ENCODE measurements at places on chromosomes 11 and 22. TPM values are rescaled to one million over a fixed set of nuclear protein-coding genes. Genes with fewer than 3 reads are reported as not detected.

DNA sequence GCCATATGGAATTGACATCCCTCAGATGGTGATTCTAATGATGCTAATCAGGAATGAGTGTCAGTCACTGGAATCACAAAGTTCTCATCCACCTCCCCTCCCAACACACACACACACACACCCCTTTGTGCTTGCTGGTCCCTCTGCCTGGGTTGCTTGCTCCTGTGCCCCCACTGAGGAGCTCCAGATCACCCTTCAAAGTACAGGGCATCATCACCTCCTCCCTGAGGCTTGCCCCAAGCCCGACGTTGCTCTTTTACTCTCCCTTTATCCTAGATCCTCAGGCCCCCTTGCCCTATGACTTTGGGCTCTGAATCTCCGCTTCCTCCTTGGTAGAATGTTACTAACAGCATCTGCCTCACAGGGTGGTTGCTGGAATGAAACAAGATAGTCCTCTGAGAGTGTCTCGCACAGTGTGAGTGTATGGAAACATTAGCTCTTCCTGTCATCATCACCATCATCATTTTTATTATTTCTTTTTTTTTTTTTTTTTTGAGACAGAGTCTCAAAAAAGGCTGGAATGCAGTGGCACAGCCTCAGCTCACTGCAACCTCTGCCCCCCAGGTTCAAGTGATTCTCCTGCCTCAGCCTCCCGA is 3.4 kb downstream of the TOM1 start:
- H3K27me3 ChIP-seq, result no peaks in the 10 kb centered on the region
- no peak overlapping the region for H3K4me3 ChIP-seq
- no peak overlapping the region for H3K27ac ChIP-seq
- DNase-seq, result no peak
- H3K4me1 ChIP-seq, result no peaks in the 10 kb centered on the region
- H3K36me3 ChIP-seq, result no peaks in the 10 kb centered on the region

DNA sequence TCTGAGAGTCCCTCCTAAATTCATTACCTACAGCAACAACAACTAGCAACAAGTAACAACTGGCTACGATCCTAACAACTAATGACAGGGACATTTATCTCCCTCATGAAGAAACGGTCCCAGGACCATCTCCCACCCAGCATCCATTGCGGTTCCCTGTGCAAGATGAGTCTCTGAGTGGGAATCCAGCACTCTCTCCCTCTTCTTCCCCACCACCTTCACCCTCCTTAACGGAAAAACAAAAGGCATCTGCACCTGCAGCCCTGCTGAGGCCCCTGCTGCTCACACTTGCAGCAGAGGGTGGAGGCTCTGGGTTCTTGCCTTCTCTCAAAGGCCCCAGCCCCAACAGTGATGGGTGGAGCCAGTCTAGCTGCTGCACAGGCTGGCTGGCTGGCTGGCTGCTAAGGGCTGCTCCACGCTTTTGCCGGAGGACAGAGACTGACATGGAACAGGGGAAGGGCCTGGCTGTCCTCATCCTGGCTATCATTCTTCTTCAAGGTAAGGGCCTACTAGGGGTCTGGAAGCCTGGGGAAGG is at the start of gene CD3G:
Gene CD3G (plus strand): TSS at position 364 of the 535 bp plus-strand sequence. CDS start 80 bp downstream, at position 444.
- H3K4me3 ChIP-seq, result no peak within 1 kb of the TSS
- no peak for DNase-seq
- no peaks in the 10 kb centered on the region for H3K4me1 ChIP-seq
- no peaks in the 10 kb centered on the region for H3K36me3 ChIP-seq

- no peak for DNase-seq
- H3K27me3 ChIP-seq, result no peaks in the 10 kb centered on the region
- H3K4me3 ChIP-seq, result no peak overlapping the region
- H3K36me3 ChIP-seq, result no peaks in the 10 kb centered on the region
- no peak overlapping the region for H3K27ac ChIP-seq
- no peaks in the 10 kb centered on the region for H3K4me1 ChIP-seq
Measured at GRCh38 chr11:130197386-130198035, 37.9 kb downstream of the ST14 start.

DNA sequence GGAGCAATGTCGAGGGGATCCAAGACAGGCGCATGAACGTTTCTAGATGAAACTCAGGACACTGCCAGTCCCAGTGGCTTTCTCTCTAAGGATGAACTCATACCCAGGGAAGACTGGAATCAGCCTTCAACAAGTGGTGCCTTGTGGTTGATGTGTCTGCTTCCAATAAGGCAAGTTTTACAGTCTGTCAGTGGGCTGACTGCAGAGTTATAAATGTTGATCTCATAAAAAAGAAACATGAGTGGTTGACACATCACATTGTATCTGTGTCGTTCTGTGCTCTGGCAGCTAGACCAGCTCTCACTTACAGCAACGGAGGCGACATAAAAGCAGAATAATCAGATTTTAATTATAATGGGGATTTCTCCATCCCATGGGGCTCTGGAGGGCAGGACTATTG is 96.7 kb downstream of the SNX19 start:
- H3K4me1 ChIP-seq, result no peaks in the 10 kb centered on the region
- H3K27me3 ChIP-seq, result no peaks in the 10 kb centered on the region
- H3K27ac ChIP-seq, result no peak overlapping the region
- DNase-seq, result no peak

GRCh38 chr11:131748151-131749050 is 378.0 kb downstream of the NTM start:
- H3K27me3 ChIP-seq, result no peaks in the 10 kb centered on the region
- H3K4me1 ChIP-seq, result peaks cover 4% of the 10 kb centered on the region
- H3K27ac ChIP-seq, result no peak overlapping the region
- peak; percentile 64 for DNase-seq
- H3K36me3 ChIP-seq, result no peaks in the 10 kb centered on the region
- no peak overlapping the region for H3K4me3 ChIP-seq

DNA sequence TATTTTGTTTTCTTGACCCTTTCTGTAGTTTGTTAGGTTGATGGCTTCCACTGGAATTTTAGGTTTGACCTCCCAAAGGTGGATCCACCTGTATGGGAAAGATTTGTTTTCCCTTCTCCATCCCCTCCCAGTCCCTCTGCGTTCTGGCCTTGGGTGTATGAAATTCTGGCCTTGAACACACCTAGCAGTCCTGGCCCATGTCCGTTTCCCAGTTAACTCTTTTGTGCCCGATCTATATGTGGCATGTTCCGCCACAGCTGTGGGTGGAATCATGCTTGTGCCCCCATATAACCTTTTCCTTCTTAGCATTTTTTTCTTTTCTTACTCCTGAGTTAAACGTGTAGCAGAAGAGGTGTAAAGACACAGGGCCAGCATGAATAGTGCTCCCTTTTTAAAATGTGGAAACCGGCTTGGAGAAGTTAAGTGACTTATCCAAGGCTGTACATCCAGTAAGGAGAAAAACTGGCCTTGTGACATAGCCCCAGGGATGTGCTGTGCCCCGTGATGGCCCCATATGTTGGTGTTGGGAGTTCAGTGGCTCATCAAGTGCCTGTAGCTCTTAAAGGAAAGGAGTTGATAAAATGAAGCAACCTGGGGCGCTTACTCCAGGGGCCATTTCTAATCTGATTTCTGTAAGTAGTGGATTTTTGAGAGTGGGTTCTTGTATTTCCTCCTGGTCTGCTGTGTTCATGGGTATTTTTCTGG is 39.3 kb downstream of the ZNRF3 start:
- peak overlapping the region; percentile 4 for H3K27ac ChIP-seq
- no peaks in the 10 kb centered on the region for H3K27me3 ChIP-seq
- peaks cover 8% of the 10 kb centered on the region for H3K4me1 ChIP-seq
- H3K4me3 ChIP-seq, result no peak overlapping the region
- DNase-seq, result peak; percentile 31
- H3K36me3 ChIP-seq, result no peaks in the 10 kb centered on the region

DNA sequence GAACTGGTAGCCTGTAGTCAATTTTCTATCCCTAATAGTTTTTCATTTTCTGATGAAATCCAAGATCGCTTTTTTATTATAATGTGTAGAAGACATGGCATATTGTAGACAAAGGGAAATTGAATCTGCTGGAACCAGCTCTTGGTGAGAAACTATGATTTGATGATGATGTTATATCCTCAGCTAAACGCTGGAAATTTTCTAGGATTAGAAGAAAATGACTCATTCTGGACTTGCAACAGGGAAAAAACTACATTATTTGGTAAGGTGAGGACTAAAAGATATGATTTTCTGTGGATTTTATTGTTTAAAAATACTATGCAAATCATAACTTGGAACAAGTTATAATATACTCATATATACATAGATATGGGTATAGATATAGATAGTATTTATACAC is 14.1 kb upstream of the PGM2L1 start:
- H3K4me3 ChIP-seq, result no peak overlapping the region
- no peaks in the 10 kb centered on the region for H3K4me1 ChIP-seq
- H3K36me3 ChIP-seq, result no peaks in the 10 kb centered on the region
- H3K27me3 ChIP-seq, result no peaks in the 10 kb centered on the region
- no peak overlapping the region for H3K27ac ChIP-seq
- no peak for DNase-seq

DNA sequence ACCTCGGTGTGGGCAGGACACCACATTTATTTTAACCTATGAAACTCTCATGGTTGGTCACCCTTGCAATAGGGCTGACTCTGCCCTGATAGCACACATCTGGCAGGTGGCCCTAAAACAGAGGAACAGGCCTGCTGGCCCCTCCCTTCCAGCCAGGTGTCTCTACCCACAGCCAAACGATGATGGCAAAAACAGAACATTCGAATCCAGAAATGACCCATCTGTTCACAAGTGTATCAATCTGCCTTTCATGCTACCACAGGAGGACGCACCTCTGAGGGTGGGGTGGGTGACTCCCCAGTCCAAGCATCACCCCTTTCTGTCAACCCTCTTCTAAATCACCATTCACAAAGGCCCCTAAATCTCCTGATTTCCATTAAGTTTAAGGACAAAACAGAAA is 118.1 kb downstream of the ETS1 start:
- no peaks in the 10 kb centered on the region for H3K27me3 ChIP-seq
- no peaks in the 10 kb centered on the region for H3K36me3 ChIP-seq
- H3K27ac ChIP-seq, result no peak overlapping the region
- H3K4me1 ChIP-seq, result peaks cover 10% of the 10 kb centered on the region
- DNase-seq, result no peak

SCGB2A2 gene
- total RNA-seq, result not detected

DNA sequence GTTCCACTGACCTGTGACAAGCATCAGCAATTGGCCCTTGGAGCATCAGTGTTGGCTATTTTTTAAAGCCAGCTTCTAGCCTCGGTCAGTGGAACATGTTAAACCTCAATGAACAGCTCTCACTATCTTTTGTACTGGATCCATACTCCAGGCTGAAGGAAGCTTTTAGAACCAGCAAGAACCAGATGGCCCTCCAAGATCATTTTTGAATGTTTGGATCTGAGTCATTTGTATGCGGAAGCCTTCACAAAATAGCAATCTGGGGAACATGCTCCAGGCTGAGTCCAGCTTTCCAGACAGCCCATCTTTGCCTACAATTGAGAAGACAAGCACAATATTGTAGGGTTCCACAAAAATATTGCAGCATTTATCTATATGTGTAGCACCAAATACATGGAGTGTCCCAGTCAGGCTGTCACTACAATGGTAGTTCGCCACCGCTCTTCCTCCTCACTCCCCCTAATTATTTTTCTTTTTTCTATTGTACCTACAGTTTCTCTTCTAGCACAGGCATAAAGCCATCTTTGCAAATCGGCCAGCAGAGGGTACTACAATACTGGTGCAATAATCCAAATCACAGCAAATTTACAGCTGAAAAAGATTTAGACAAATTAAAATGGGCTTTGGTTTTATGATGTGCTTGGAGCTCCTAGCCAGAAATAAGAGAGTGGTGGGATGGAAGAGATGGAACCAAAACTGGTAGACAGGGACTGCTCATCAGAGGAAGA is 177.4 kb upstream of the BLID start:
- no peaks in the 10 kb centered on the region for H3K4me1 ChIP-seq
- H3K27me3 ChIP-seq, result no peaks in the 10 kb centered on the region
- H3K27ac ChIP-seq, result peak overlapping the region; percentile 35
- H3K4me3 ChIP-seq, result no peak overlapping the region
